Right lobe of liver (tissue), 6 donors: ENCODE measurements at places on chromosomes 5 and 9. TPM values are rescaled to one million over a fixed set of nuclear protein-coding genes. Genes with fewer than 3 reads are reported as not detected.

Gene MCIDAS
- total RNA-seq = not detected

Gene ABO
- total RNA-seq = 0.29 TPM

Gene TMEM252
- not detected for total RNA-seq

Gene HMGCR
- 18.5 TPM for total RNA-seq

DNA sequence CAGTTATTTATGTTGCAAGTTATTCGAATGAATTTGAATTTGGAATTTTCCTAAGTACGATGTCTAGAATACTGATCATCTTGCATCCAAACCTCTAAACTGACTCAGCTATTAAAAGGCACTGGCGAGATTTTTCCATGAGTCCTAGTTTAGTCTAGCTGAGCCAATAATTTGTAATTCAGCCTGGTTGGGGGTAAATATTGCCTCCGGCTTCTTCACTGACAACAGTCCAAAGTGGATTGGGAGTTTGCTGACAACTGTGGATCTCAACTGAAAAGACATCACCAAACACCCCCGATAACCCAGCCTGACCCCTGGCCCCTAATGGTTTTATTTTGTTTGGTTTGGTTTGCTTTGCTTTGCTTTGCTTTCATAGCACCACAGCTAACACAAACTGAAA lies 189.8 kb upstream of the DAPK1 start:
- no peak for DNase-seq

Gene IL9
- not detected for total RNA-seq

GRCh38 chr9:136847088-136847825 lies 2.0 kb upstream of the PHPT1 start:
- no peak for DNase-seq

DNA sequence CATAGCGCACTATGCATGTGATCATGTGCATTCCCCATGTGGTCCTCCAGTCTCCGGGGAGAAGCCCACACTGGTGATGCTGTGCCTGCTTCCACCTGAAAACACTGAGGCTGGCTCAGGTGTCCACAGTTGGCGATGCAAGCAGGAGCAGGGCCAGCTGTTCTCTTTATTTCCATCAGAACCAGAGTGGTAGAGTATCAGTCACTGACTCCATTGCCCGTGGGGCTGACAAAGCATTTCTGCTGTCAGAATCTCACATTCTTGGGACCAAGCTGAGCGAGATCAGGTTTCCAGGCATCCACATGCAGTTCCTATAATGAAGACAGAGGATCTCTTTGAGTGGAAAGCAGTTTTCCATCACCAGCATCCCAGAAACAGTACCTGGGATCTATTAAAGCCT lies 52.5 kb downstream of the GADD45G start:
- DNase-seq = no peak

DNA sequence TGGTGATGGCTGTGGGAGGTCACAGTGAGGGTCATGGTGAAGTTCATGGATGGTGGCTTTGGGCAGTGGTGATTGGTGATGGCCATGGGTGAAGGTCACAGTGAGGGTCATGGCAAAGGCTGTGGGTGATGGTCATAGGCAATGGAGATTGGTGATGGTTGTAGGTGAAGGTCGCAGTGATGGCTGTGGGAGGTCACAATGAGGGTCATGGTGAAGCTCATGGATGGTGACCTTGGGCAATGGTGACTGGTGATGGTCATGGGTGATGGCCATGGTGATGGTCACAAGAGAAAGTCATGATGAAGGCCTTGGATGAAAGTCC lies 115.6 kb upstream of the IRX4 start:
- DNase-seq = no peak

- no peak for DNase-seq
Observed at GRCh38 chr9:116005205-116005604, 148.4 kb upstream of the PAPPA start.

- no peak for DNase-seq
Observed at GRCh38 chr5:39282561-39282960, 63.2 kb upstream of the FYB1 start.

GRCh38 chr9:133254471-133254870 lies 20.5 kb downstream of the ABO start:
- DNase-seq = no peak

Gene TRIM36
- 0.39 TPM for total RNA-seq

GRCh38 chr5:74192606-74193299 lies 447.8 kb downstream of the ENC1 start:
- no peak for DNase-seq

DNA sequence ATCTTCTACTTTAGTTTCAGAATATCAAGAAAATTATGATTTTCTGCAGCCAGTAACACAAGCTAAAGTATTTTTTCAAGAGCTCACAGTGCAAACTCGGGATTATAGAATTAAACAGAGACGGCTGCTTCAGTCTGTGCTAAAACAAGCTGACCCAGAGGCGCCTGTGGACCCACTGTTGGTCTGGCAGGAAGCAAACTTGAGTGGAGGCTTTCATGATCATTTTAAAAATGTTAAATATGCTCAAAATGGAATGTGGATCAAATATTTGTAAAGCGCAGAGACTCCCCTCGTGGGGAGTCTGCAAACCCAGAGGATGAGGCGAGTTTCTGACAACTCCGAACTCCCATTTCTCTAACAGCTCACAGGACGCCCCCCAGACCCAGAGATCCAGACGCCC lies 13.0 kb downstream of the ROR2 start:
- no peak for DNase-seq

- DNase-seq = no peak
Observed at GRCh38 chr9:87324613-87325194, 173.0 kb upstream of the DAPK1 start.

Gene ORM2
- total RNA-seq = 5,107 TPM

Gene PCDHB9
- 0.07 TPM for total RNA-seq

- no peak for DNase-seq
Observed at GRCh38 chr9:124322618-124323432, 65.1 kb downstream of the NEK6 start.

DNA sequence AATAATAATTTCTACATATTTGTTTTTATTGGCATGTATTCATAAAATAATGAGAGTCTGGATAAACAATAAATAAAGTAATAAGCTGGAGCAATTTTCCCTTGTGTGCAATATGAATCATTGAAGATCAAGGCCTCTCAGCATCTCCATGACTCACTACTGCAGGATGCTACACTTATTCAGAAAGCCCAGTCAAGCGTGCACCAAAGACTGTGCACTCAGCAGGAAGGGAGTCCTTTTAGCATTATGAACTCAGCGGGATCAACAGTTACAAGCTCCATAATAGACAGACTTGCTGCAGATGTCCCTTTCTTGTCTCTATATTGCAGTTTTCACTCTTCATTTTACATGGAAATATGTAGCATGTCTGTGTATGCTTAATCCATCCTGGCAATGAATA lies 485.3 kb downstream of the CDH9 start:
- DNase-seq = no peak

DNA sequence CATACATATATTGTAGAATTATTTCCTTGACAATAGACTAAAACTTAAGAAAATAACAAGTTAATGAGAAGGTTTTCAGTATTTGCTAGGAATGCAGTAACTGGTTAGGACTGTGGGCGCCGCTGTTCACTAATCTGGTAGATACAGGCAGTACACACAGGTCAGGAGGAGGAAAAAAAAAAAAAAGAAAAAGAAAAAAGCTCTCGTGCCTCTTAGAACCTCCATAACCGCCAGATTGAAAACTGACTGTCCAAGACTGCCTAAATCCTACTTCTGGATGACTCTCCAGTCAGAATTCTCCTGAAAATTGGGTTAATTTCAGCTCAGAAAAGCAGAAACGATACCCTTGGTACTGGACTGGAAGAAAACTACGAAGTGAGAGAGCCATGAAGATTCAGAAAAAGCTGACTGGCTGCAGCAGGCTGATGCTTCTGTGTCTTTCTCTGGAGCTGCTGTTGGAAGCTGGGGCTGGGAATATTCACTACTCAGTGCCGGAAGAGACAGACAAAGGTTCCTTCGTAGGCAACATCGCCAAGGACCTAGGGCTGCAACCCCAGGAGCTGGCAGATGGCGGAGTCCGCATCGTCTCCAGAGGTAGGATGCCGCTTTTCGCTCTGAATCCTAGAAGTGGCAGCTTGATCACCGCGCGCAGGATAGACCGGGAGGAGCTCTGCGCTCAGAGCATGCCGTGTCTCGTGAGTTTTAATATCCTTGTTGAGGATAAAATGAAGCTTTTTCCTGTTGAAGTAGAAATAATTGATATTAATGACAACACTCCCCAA lies at the start of gene PCDHGA1:
Gene PCDHGA1, plus strand, starts transcription at position 216 of the 782 bp plus-strand sequence.
- DNase-seq = peak; percentile 26

- no peak for DNase-seq
Observed at GRCh38 chr5:161372682-161373344, 173.7 kb downstream of the GABRB2 start.

Gene FAM174A
- 10.3 TPM for total RNA-seq

DNA sequence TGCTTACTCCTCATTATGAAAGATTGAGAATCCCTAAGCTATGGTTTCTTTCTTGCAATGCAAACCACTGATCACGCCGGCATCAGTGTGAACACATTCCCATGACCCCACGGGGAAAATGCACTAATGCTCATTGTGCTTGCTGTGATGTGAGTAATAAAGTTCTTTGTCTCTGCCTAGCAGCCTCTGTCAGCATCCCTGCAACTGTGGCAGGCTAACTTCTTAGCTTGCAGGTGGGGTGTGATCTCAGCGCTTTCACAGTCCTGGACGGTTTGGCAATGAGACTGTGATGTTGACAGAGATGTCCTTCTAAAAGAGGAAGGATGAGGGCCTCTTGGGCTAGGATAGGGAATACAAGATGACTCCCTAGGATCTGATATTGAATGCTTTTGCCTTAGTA lies 1218.7 kb downstream of the EFNA5 start:
- DNase-seq = no peak

DNA sequence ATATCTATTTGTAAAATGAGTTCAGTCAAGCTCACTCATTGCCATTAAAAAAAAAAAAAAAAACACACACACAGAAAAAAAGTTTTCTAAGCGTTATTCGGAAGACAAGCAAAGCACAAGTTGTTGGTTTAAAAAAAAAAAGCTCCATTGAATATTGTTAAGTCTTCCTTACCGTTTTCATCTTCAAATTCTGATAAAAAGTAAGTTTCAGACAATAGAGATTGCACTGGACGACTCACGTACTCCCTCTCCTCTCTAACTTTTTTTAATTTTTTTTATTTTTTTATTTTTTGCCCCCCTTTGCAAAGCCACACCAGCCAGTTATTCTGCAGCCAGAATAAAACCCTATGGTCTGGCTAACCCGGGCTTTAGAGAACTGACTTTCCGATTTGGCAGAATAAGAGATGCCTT lies 544 bp downstream of the ADAMTS6 start:
- no peak for DNase-seq

Gene NR2F1
- 10.5 TPM for total RNA-seq

DNA sequence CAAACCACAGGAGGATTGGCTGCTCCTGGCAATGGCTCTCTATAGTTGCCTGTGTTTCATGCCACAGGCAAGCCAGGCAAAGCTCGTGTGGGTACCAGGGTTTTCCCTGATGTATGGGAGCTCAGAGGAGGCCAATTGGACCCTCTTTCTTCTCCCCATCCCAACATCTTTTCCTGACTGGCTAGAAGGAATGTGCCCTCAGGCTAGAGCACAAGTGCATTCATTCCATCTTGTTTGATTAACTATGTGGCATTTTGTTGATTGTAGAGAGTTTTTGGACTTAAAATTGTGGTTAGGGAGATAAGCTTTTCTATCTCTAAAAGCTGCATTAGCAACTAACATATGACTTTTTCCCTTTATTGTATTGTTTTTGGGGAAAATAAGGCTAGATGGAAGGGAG lies 561.3 kb downstream of the PSAT1 start:
- no peak for DNase-seq

- DNase-seq = peak; percentile 61
Observed at GRCh38 chr9:129225815-129226214, 47.8 kb upstream of the IER5L start.

DNA sequence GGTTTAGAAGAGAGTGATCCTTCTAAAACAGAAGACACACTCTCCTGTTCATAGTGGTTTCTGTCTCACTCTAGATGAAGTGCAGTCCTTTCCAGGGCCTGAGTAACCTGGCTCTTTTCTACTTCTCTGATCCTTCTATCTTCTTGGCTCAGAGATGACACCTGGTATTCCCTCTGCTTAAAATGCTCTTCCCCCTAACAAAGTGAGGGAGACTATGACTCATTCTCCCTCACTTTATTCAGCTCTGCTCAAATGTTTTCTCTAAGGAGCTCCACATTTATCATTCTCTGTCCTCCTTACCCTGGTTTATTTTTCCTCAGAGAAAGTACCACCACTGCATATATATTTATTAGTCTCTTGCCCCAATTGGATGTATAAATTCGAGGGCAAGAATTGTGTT lies 24.6 kb downstream of the TUT7 start:
- DNase-seq = no peak

DNA sequence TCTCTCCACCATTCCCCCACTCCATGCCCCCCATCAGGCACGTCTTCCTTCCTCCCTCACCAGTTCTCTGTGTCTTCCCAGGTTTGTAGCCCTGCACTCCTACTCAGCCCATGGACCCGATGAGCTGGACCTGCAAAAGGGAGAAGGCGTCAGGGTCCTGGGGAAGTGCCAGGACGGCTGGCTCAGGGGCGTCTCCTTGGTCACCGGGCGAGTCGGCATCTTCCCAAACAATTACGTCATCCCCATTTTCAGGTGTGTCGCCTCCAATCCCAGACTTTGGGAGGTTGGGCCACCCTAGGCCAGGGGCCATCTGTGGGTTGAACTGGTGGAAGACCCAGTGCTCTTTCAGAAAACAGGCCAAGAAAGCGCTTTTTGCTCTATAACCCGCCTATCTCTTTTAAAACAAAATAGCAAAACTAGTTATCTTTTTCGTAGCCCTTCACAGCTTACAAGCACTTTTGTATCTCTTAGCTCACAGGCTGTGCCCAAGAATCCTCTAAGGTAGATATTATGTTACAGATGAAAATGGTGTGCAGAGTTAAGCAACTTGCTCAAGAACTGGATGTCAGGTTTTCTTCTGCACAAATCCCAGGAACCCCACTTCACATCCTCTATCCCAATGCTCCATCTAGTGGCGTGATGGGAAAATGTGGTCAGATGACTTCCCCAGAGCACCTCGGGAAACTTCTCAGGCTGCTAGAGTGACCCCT lies 56.2 kb downstream of the PLAC8L1 start:
- DNase-seq = peak; percentile 35

DNA sequence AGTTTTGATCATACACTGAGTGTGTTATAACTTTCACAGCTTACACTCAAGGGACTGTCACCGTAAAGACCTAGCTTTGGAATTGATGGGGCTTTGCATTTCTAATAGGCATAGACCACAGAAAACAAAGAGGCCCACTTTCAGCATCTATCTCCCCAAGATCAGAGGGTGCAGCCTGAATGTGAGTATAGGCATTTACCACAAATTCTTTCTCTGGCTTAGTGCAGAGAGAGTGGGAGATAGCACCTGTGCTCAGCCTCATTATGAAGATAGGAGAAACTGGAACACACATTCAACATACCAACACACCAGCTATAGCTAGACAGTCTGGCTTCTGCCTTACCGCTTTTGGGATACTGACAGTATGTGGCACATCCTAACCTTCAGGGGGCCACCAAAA lies 783.4 kb upstream of the GRAMD2B start:
- no peak for DNase-seq

- DNase-seq = peak; percentile 55
Observed at GRCh38 chr5:16934123-16934522, 2.0 kb downstream of the MYO10 start.

- no peak for DNase-seq
Observed at GRCh38 chr5:170630711-170631141, 126.9 kb downstream of the KCNIP1 start.
